Thoracic aorta (tissue), 2 donors: ENCODE measurements at places on chromosomes 11 and 22. TPM values are rescaled to one million over a fixed set of nuclear protein-coding genes. Genes with fewer than 3 reads are reported as not detected.

Gene DMC1
- total RNA-seq: 3.1 TPM

Gene LMO2
- total RNA-seq: 74.3 TPM

Gene C11orf42
- total RNA-seq: not detected

Gene POU2F3
- total RNA-seq: not detected

Gene NCAM1
- 69.2 TPM for total RNA-seq

Gene ZBTB16
- 314 TPM for total RNA-seq

Gene MRGPRX3
- not detected for total RNA-seq

Gene GAB2
- total RNA-seq: 91.5 TPM

Gene CASP5
- total RNA-seq: 4.0 TPM

DNA sequence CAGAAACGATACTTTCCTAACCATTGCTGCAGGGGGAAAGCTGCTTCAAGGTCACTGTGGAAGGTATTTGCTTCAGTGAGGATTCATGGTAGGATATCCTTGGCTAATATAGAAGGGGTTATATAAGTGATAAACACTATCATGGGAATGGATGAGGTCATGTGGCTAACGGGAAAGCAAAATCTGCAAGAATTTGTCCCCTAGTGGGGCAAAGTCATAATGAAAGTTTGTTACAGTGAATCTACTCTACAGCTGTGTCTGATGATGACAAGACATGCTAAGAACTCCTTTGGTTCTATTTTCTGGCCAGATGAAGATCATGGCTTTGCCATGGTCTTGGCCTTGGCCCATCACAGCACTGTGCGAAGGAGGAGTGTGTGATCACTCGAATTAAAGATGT, 13.8 kb downstream of the MMP20 start:
- no peak overlapping the region for H3K27ac ChIP-seq
- H3K4me1 ChIP-seq: peaks cover 5% of the 10 kb centered on the region
- no peak for DNase-seq
- no peaks in the 10 kb centered on the region for H3K27me3 ChIP-seq

GRCh38 chr11:75189911-75190310, 39.0 kb downstream of the SLCO2B1 start:
- no peaks in the 10 kb centered on the region for H3K36me3 ChIP-seq
- H3K4me1 ChIP-seq: no peaks in the 10 kb centered on the region
- no peak overlapping the region for H3K4me3 ChIP-seq
- H3K27me3 ChIP-seq: no peaks in the 10 kb centered on the region
- no peak overlapping the region for H3K27ac ChIP-seq

- DNase-seq: no peak
- H3K27ac ChIP-seq: no peak overlapping the region
- H3K4me1 ChIP-seq: no peaks in the 10 kb centered on the region
- H3K4me3 ChIP-seq: no peak overlapping the region
- H3K27me3 ChIP-seq: no peaks in the 10 kb centered on the region
These were observed 25.1 kb upstream of the USP47 start for GRCh38 chr11:11816511-11817314.

DNA sequence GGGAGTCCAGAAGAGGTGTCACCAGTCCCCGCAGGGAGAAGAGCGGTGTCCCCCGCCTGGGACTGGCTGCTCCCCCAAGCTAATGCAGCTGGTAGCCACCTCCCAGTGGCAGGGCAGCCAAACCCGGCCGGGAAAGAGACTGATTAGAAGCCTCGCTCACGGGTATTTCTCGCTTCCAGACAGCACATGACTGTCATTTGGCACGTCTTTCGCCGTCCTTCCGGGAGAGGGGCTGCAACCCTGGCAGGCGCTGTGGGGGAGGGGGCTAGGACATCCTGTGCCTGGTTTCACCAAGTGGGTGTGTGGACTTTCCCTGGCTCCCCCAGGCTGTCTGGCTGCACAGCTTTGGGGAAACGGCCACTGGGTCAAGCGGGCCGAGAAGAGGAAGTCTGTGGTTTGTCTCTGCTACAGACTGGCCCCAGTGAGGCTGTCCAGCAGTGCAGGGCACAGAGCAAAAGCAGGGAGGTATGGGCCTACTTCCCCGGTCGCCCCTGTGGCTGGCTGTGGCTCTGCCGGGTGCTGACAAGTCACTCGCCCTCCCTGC, 3.8 kb downstream of the CD81 start:
- H3K27me3 ChIP-seq: no peaks in the 10 kb centered on the region
- H3K27ac ChIP-seq: peak overlapping the region; percentile 87
- no peaks in the 10 kb centered on the region for H3K36me3 ChIP-seq
- H3K4me3 ChIP-seq: peak overlapping the region; percentile 75
- peaks cover 73% of the 10 kb centered on the region for H3K4me1 ChIP-seq

- H3K27me3 ChIP-seq: no peaks in the 10 kb centered on the region
- no peaks in the 10 kb centered on the region for H3K36me3 ChIP-seq
- no peak overlapping the region for H3K4me3 ChIP-seq
- no peaks in the 10 kb centered on the region for H3K4me1 ChIP-seq
- DNase-seq: no peak
These were observed 769.1 kb upstream of the LUZP2 start for GRCh38 chr11:23727794-23728193.

DNA sequence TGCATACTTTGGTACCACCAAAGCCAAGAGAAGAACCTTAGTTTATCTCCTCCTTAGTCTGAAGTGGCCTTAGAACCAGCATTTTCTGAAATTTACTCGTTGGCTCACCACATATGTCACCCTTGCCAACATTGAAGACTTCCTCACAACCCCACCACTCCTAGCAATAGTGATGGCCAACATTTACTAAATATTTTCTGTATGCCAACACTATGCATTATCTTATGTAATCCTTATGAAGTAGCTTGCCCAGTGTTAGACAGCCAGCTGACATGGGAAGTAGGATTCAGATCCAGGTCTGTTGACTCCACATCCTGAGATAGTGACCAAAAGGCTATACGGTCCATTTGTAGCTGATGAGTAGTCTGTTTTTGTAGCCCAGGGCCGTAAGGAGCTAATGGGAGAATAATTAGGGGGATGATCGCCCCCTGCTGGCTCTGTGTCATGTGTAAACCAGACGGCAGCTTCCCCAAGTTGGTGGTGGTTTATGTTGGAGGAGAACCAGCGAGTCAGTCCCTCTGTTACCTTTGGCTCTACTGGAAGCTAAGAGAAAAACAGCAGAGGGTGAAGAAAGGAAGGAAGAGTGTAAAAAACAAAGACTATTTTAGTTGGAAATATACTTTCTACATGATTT, 120.5 kb upstream of the RASSF10 start:
- H3K27me3 ChIP-seq: no peaks in the 10 kb centered on the region
- DNase-seq: peak; percentile 86
- no peaks in the 10 kb centered on the region for H3K36me3 ChIP-seq

DNA sequence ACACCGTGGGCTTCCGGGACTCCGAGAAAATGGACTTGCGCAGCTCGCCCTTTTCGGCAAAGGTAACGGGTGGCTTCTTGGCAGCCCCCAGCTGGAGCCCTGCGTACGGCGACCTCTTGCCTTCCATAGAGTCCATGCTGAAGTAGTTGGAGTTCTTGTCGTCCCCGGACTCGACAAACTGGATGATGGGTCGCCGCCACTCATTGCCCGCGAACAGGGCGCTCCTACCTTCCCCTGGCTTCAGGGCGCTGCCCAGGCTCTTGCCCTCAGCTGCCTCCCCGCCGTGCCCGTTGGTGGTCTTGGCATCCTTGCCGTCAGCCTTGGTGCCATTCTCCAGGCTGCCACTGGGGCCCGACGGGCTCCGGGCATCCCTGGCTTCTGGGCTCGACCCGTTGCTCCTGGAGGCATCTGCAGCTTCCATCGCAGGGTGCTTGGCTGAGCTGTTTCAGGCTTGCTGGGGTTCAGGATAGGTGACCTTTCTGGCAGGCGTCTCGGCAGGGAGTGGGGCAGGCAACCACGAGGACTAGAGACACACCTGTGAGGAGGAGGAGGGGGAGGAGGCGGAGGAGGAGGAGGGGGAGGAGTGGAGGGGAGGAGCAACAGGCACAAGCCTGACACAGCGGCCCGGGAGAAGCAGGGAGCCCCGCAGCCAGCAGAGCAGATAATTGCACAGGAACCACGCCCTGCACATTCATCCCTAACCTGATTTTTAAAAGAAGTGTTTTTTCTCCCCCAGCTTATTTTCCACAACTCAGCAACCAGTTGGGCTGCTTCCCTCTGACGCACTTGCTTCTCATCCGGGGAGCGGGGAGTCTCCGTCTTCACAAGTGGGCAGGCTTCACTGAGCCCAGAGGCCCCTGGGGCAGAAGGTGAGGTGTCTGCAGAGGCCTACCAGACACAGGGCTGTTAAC, at the start of gene TRIM29:
Gene TRIM29, minus strand, starts transcription at position 503 of the 911 bp plus-strand sequence. Its CDS starts 82 bp downstream, at position 421.
- no peaks in the 10 kb centered on the region for H3K4me1 ChIP-seq
- H3K27me3 ChIP-seq: no peaks in the 10 kb centered on the region
- H3K36me3 ChIP-seq: no peaks in the 10 kb centered on the region
- H3K4me3 ChIP-seq: no peak within 1 kb of the TSS
- H3K27ac ChIP-seq: no peak within 1 kb of the TSS

DNA sequence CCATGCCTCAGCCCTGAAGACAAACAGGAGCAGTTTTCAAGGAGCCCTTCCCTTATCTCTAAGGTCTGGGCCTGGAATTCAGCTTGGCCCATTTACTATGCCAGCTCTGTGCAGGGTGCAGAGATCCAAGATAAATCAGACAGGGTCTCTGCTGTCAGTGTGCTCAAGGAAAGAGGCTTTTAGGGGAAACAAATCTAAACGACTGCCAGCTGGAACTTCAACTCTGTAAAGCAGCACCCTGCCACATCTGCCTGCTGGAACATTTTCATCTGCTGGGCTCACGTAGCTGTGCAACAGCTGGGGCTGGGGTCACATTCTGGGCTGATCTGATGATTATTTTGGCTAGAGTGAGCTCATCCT, 19.8 kb upstream of the EHF start:
- H3K4me3 ChIP-seq: no peak overlapping the region
- no peak for DNase-seq
- no peaks in the 10 kb centered on the region for H3K4me1 ChIP-seq
- no peaks in the 10 kb centered on the region for H3K27me3 ChIP-seq

GRCh38 chr11:78922859-78923625, 348.4 kb upstream of the NARS2 start:
- H3K27me3 ChIP-seq: no peaks in the 10 kb centered on the region
- H3K27ac ChIP-seq: no peak overlapping the region

GRCh38 chr22:30863081-30863833, 105.3 kb downstream of the MORC2 start:
- H3K36me3 ChIP-seq: no peaks in the 10 kb centered on the region
- H3K27ac ChIP-seq: no peak overlapping the region
- no peak for DNase-seq

DNA sequence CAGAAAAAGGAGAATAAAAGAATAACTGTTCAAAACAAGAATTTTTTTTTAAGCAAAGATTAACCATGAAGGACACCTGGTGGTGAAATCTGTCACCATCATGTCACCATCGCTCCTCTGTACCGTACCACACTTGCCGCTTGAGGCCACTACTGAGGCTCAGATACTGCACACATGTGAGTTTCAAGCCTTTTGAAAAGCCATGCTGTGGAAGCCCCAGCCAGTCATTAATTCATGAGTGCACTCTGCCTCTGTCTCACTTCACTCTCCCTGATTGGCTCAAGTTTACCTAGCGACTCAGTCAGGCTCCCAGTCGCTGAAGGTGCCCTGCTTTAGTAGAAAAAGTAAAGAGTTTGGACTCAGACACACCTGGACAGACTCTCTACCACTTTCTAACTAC, 6.6 kb upstream of the MS4A12 start:
- no peak for DNase-seq
- no peak overlapping the region for H3K4me3 ChIP-seq
- H3K27me3 ChIP-seq: no peaks in the 10 kb centered on the region
- no peaks in the 10 kb centered on the region for H3K4me1 ChIP-seq

- no peak for DNase-seq
- no peaks in the 10 kb centered on the region for H3K36me3 ChIP-seq
- peaks cover 26% of the 10 kb centered on the region for H3K4me1 ChIP-seq
- no peak overlapping the region for H3K27ac ChIP-seq
- no peaks in the 10 kb centered on the region for H3K27me3 ChIP-seq
- no peak overlapping the region for H3K4me3 ChIP-seq
These were observed 17.4 kb downstream of the SMCO4 start for GRCh38 chr11:93525601-93526345.

GRCh38 chr11:34053161-34053686, 1.7 kb downstream of the CAPRIN1 start:
- H3K27ac ChIP-seq: peak overlapping the region; percentile 92
- H3K27me3 ChIP-seq: no peaks in the 10 kb centered on the region
- H3K4me1 ChIP-seq: peaks cover 51% of the 10 kb centered on the region
- DNase-seq: peak; percentile 28
- peak overlapping the region; percentile 100 for H3K4me3 ChIP-seq

- DNase-seq: no peak
- no peaks in the 10 kb centered on the region for H3K27me3 ChIP-seq
- no peaks in the 10 kb centered on the region for H3K36me3 ChIP-seq
- peaks cover 14% of the 10 kb centered on the region for H3K4me1 ChIP-seq
- no peak overlapping the region for H3K27ac ChIP-seq
These were observed 300 bp downstream of the WNT11 start for GRCh38 chr11:76206077-76206326.

DNA sequence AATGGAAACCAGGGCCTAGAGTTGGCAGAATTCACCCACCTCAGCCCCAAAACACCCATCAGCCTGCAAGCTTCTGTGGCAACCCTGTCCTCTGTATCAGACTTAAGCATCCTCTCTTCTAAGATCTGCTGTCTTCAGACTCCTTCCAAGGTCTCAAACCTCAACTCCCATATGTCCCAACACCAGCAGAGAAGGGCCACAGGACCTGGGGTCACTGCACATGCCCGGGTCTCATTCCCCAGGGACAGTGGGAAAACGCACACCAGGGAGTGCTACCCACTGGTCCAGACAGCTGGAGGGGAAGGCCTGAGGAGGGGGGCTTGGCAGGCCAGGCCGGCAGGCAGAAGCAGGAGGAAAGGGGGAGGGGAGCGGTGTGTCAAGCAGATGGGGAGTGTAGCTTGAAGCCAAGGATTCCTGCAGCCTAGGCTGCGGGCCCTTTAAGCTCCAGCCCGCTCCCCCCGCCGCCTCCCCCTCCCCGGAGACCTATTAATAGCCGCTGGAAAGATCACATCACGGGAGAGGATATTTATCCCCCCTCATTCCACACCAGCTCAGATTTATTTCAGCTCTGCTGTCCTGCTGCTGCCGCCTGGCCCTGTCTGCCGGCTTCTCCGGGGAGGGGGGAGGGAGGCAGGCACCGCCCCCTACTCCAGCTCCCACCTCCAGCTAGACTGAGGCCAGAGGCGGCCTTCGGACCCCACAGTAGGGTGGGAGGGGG, 16.7 kb downstream of the BCL9L start:
- peak overlapping the region; percentile 76 for H3K4me3 ChIP-seq
- peaks cover 54% of the 10 kb centered on the region for H3K4me1 ChIP-seq
- H3K27ac ChIP-seq: peak overlapping the region; percentile 96
- H3K27me3 ChIP-seq: no peaks in the 10 kb centered on the region
- peaks cover 10% of the 10 kb centered on the region for H3K36me3 ChIP-seq

- no peaks in the 10 kb centered on the region for H3K27me3 ChIP-seq
- H3K4me3 ChIP-seq: no peak overlapping the region
- no peak overlapping the region for H3K27ac ChIP-seq
- H3K36me3 ChIP-seq: no peaks in the 10 kb centered on the region
- peaks cover 26% of the 10 kb centered on the region for H3K4me1 ChIP-seq
These were observed 3.2 kb upstream of the PTDSS2 start for GRCh38 chr11:446891-447290.

- no peaks in the 10 kb centered on the region for H3K36me3 ChIP-seq
- no peaks in the 10 kb centered on the region for H3K27me3 ChIP-seq
- peaks cover 7% of the 10 kb centered on the region for H3K4me1 ChIP-seq
- H3K4me3 ChIP-seq: peak within 1 kb of the TSS; percentile 94
These were observed at the start of gene SORL1-AS1 for GRCh38 chr11:121452609-121453150. Gene SORL1-AS1 (minus strand): TSS chr11:121452967.

- H3K36me3 ChIP-seq: peaks cover 16% of the 10 kb centered on the region
- peak overlapping the region; percentile 100 for H3K4me3 ChIP-seq
- H3K27me3 ChIP-seq: no peaks in the 10 kb centered on the region
- H3K27ac ChIP-seq: peak overlapping the region; percentile 97
These were observed 472 bp downstream of the UBXN1 start for GRCh38 chr11:62678433-62678769.
